ENCODE measurements at places on chromosomes 5 and 9.
A peak's percentile ranks its signal among the peaks of the same experiment; 100 is the strongest.

DNA sequence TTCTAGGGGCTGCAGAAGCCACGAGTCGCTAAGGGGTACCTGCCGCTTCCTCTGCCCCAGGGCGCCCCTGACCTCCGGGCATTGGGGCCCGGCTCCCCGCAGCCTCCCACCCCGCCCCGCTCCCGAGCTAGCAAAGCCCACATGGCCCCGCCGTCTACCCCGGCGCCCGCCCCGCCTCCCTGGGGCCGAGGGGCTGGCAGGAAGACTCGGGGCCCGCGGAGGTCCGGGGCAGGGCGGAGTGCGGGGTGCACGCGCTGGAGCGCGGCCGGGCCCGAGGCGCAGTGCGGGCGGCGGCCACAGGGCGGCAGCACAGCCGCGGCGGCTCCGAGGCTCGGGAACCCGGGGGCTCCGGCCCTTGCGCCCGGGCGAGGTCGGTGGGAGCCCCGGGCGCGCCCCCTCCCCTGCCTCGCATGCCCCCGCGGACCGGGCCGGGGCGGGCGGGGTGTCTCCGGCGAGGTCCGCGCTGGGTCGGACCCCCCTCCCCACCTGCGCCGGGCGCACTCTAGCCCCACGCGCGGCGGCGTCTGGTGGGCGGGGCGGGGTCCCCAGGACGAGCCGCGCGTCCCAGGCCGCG, 6.7 kb downstream of the NRARP start:
- H3K4me3 ChIP-seq = peak overlapping the region; percentile 50
- H3K27me3 ChIP-seq = no peaks in the 10 kb centered on the region
- peaks cover 10% of the 10 kb centered on the region for H3K4me1 ChIP-seq

- no peak overlapping the region for H3K4me3 ChIP-seq
- peaks cover 35% of the 10 kb centered on the region for H3K4me1 ChIP-seq
- no peak for DNase-seq
- no peak overlapping the region for H3K27ac ChIP-seq
- no peaks in the 10 kb centered on the region for H3K27me3 ChIP-seq
Measured at GRCh38 chr5:121726991-121727390, 124.7 kb upstream of the FTMT start.

GRCh38 chr9:86304236-86304730, 21.9 kb upstream of the ISCA1 start:
- H3K36me3 ChIP-seq = peaks cover 57% of the 10 kb centered on the region
- DNase-seq = no peak
- no peaks in the 10 kb centered on the region for H3K4me1 ChIP-seq
- H3K27me3 ChIP-seq = no peaks in the 10 kb centered on the region
- H3K4me3 ChIP-seq = no peak overlapping the region

GRCh38 chr5:143306040-143306439, 97.4 kb downstream of the NR3C1 start:
- 0 out of 2 replicates have a peak, but pooled peaks cover 21% of the 10 kb centered on the region for H3K36me3 ChIP-seq
- no peak overlapping the region for H3K4me3 ChIP-seq
- DNase-seq = no peak
- no peak overlapping the region for H3K27ac ChIP-seq
- H3K27me3 ChIP-seq = no peaks in the 10 kb centered on the region

- no peaks in the 10 kb centered on the region for H3K36me3 ChIP-seq
- DNase-seq = no peak
- H3K27me3 ChIP-seq = peaks cover 17% of the 10 kb centered on the region
- H3K4me1 ChIP-seq = peaks cover 6% of the 10 kb centered on the region
- no peak overlapping the region for H3K27ac ChIP-seq
Measured at GRCh38 chr5:178192244-178192643, 5.1 kb upstream of the GMCL2 start.

GRCh38 chr9:122332644-122333043, 38.2 kb upstream of the PTGS1 start:
- no peaks in the 10 kb centered on the region for H3K36me3 ChIP-seq
- H3K27me3 ChIP-seq = no peaks in the 10 kb centered on the region
- H3K4me1 ChIP-seq = no peaks in the 10 kb centered on the region

GRCh38 chr9:90074316-90074962, 469.6 kb downstream of the GADD45G start:
- no peak overlapping the region for H3K4me3 ChIP-seq
- DNase-seq = no peak
- H3K27me3 ChIP-seq = peaks cover 53% of the 10 kb centered on the region
- H3K27ac ChIP-seq = no peak overlapping the region
- no peaks in the 10 kb centered on the region for H3K36me3 ChIP-seq

DNA sequence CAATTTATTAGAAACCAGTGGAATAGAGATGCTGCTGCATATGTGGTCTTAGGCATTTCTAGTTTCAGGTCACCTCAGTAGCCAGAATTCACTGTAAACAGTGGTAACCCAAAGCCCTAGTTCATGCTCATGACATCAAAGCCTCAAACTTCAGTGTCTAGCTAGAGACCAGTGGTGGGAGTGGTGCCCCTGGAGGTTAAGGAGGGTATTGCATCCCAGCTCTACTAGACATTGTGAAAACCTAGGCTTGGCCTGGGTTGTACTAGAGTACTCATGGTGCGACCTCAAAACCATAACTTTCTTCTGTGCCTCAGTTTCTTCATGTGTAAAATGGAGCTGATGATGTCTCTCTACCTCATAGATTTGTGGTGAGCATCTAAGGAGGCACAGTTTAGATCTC, 18.8 kb downstream of the COL5A1 start:
- H3K27me3 ChIP-seq = peaks cover 5% of the 10 kb centered on the region
- H3K4me1 ChIP-seq = no peaks in the 10 kb centered on the region
- no peak overlapping the region for H3K4me3 ChIP-seq
- no peak overlapping the region for H3K27ac ChIP-seq
